AG04450 (cell line): ENCODE measurements at places on chromosomes 7 and 10. TPM values are rescaled to one million over a fixed set of nuclear protein-coding genes. Genes with fewer than 3 reads are reported as not detected.
A peak's percentile ranks its signal among the peaks of the same experiment; 100 is the strongest.

DNA sequence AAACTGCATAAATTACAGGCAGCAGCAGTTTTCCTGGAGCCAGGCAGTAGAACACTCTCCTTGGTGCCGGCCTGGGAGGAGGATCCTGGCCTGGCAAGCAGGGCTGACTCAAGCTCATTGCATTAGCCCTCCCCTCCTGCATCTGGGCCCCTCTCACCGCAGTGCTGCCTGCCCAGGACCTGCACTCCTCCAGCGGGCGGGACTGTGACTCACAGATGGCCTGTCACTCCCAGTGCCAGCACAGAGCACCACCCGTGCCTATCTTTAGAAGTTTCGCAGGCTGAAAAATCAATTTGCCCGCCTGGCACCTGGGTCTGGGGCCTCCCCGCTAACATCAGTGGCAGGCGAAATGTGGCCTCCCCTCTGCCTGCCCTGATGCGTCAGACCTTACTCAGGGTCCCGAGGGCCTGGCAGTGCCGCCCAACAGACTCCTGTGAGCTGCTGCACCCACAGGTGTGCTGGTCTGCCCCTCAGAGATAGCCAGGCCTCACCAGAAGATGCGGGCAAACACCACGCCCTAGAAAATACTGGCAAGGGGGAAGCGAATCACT is 123.8 kb downstream of the KCNMA1 start:
- peak; percentile 58 for DNase-seq

DNA sequence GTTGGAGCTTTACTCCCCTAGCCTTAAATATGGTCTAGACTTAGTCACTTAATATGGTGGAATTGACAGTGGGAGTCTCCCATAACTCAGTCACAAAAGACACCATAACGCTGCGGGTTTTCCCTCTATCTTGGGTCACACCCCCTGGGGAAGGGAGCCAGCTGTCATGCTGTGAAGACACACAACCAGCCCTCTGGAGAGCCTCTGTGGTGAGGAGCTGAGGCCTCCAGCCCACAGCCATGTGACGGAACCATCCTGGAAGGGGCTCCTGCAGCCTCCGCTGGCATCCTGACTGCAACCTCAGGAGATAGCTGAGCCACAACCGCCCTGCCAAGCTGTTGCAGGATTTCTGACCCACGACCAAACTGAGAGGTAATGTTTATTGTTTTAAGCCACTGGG is 37.9 kb downstream of the PAXIP1 start:
- DNase-seq, result no peak

DNA sequence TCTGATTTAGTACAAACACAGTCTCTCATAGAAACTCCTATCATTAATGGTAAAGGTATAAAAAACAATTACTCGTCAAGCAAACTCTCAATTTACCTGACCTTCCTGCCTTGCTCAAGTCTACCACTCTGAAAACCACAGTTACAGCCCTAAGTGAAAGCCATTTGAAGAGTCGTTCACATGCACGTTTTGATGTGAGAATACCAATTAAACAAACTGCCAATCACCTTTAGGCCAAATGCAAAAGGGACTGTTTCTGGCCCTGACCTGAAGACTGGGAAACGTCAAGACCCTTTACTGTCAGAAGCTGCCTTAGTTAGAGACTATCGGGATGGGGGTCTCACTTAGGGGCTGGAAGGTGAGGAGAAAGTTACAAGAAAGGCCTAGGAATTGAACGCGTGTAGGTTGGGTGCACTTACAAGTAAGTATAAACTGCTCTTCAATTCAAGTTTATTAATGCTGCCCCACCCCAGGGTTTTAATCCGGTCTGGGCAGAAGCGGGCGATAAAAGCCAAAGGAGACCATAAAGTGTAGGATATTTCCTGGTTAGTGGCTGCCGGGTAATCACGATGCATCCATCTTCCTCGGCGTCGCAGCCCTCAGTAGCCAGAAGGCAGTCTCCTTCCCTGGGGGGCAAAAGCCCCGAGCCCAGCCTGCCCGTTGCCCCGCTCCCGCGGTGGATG is 935 bp downstream of the TM9SF3 start:
- no peak for DNase-seq

- DNase-seq, result no peak
Measured at GRCh38 chr7:126750207-126750911, 502.4 kb downstream of the GRM8 start.

DNA sequence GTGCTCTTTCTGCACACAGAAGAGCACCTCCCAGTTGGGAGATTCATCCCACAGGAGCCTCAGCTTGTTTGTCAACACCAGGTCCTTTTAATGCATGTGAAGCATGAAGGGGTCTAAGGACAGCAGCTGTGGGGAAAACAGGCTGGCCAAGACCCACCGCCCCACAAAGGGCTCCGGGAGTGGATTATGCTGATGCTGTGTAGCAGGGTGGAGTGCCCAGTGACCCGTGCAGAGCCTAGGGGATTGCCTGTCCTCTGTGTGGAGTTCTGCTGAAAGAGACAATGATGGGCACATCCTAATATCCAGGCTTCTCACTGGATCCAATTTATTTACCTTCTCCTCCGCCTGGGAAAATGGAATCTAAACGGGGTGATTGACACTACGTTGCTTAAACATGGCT is 74.0 kb downstream of the PIP4K2A start:
- DNase-seq, result no peak

DNA sequence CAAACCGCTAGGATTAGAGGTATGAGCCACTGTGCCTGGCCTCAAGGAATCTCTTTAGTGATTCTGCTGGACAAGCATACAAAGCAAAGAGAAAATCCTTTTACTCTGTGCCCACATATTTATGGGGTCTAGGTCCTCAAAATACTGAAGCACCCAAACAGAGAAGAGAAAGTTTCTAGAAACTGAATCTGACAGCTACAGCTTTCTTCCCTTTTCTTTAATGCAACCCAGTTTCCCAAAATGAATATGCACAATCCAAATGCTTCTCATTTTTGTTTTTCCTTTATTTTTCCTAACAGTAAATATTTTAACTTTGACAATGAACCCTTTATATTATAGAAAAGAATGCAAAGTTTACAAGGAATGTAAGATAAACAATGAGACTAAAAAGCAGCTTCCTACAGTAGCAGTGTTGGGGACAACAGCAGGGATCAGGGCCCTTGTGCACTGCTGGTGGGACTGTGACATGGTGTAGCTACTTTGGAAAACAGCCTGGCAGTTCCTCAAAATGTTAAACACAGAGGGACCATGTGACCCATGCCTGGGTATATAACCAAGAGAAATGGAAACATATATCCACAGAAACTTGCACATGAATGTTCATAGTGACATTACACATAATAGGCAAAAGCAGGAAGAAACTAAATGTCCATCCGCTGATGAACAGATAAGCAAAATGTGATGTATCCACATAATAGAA is 325.2 kb downstream of the PRPF18 start:
- DNase-seq, result no peak

DNA sequence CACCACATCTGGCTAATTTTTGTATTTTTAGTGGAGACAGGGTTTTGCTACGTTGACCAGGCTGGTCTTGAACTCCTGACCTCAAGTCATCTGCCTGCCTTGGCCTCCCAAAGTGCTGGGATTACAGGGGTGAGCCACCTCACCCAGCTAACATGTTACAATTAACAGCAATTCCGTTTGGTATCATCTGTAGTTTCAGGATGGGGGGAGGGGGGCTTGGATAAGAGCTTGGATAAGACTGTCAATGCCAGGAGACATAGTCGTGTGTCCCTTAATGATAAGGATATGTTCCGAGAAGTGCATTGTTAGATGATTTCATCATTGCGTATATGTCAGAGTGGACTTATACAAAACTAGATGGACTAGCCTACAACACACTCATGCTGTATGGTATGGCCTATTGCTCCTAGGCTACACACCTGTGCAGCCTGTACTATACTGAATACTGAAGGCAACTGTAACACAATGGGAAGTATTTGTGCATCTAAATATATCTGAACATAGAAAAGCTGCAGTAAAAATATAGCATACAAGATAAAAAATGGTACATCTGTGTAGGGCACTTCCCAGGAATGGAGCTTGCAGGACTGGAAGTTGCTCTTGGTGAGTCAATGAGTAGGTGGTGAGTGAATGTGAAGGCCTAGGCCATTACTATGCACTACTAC is 103.9 kb upstream of the TNS3 start:
- DNase-seq, result no peak

- no peak for DNase-seq
Measured at GRCh38 chr10:51789903-51790302, 90.5 kb upstream of the CSTF2T start.

DNA sequence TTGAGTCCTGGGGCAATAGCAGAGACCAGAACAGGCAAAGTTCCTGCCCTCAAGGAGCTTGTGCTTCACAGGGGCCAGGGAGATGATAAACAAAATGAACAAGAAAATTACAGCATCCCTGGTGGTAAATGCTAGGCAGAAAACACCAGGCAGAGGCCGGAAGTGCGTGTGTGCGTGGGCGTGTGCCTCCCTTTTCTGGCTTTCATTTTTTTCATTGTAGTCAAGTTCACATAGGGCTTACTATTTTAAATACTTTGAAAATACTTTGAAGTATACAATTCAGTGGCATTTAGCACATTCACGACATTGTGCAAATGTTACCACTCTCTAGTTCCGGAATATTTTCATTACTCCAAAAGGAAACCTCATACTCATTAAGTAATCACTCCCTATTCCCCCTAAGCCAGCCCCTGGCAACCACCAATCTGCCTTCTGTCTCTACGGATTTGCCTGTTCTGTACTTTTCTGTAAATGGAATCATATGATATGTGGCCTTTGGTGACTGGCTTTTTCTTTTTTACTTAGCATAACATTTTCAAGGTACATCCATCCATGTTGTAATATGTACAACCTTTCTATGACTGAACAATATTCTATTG is 88.1 kb upstream of the PDCD4 start:
- no peak for DNase-seq

Gene ZNF92
- 3.0 and 4.8 TPM in 2 replicates for polyA plus RNA-seq

Gene GBX1
- not detected in 2 replicates for polyA plus RNA-seq

Gene C7orf33
- not detected in 2 replicates for polyA plus RNA-seq

Gene CYP3A4
- polyA plus RNA-seq, result not detected in 2 replicates

Gene TLX1
- polyA plus RNA-seq, result not detected in 2 replicates

Gene MIOS
- polyA plus RNA-seq, result 19.0 and 26.6 TPM in 2 replicates

Gene VAX1
- not detected in 2 replicates for polyA plus RNA-seq
